ENCODE measurements at places on chromosomes 7 and 10.

DNA sequence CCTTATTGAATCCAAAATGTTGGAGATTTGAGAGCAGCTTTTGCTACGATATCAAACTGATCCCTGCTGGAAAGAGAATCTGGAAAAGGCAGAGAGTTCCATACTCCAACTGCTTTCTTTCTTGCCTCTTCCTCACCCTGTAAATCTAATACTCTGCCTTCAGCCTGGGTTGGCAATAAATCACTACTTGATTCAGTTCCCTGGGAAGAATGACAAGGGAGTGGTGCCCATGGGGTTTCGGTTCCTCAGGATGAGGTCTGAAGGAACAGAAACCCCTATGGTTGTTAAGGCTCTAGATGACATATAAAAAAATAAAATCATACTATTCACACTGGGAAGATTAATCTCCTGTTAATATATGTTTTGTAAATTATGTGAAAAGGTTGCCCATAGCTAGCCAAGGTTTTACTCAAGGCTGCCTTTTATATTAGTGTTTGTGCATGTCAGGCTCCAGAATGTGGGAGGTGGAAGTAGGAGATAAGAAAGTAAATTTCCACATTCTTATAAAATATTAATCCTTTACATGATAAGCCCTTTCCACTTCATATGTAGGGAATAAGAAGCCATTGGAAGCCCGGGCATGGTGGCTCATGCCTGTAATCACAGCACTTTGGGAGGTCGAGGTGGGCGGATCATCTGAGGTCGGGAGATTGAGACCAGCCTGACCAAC, 106.2 kb upstream of the CACNA2D1 start:
- DNase-seq = no peak

GRCh38 chr10:14758994-14759664, 15.6 kb downstream of the FAM107B start:
- DNase-seq = no peak

- DNase-seq = no peak
Measured at GRCh38 chr10:90378524-90379076, 479.2 kb downstream of the HTR7 start.

DNA sequence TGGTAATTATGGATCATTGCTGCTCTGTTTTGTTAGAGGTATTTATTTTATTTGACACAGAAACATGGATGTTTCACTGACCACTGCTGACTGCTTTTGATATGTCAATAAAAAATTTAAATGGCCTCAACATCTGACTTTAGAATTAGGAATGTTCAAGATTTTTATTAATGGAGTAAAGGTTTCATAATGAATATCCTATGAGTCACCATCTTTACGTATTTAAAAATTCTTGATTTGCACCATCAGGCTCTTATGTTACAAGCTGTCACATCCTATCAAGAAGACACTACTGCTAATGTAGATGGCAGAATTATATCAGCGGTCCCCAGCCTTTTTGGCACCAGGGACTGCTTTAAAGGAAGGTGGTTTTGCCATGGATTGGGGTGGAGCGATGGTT, 578.7 kb upstream of the NRP1 start:
- DNase-seq = no peak

GRCh38 chr10:50210876-50211275, 40.4 kb downstream of the ASAH2 start:
- no peak for DNase-seq

DNA sequence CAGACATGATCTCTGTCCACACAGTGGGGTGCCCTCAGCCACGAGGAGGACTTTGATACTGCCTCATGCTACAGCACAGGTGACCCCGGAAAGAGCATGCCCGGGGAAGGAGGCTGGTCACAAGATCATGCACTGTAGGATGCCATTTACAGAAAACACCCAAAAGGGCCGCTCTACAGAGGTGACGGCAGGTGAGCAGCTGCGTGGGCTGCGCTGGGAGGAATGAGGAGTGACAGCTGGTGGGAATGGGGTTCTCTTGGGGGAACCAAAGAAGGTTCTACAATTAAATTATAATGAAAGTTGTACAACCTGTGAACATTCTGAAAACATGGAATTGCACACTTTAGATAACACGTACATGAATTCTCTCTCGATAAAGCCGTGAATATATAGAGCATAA, 12.0 kb downstream of the INTS1 start:
- DNase-seq = no peak

- no peak for DNase-seq
Measured at GRCh38 chr10:124677293-124677699, 66.9 kb downstream of the FAM53B start.

DNA sequence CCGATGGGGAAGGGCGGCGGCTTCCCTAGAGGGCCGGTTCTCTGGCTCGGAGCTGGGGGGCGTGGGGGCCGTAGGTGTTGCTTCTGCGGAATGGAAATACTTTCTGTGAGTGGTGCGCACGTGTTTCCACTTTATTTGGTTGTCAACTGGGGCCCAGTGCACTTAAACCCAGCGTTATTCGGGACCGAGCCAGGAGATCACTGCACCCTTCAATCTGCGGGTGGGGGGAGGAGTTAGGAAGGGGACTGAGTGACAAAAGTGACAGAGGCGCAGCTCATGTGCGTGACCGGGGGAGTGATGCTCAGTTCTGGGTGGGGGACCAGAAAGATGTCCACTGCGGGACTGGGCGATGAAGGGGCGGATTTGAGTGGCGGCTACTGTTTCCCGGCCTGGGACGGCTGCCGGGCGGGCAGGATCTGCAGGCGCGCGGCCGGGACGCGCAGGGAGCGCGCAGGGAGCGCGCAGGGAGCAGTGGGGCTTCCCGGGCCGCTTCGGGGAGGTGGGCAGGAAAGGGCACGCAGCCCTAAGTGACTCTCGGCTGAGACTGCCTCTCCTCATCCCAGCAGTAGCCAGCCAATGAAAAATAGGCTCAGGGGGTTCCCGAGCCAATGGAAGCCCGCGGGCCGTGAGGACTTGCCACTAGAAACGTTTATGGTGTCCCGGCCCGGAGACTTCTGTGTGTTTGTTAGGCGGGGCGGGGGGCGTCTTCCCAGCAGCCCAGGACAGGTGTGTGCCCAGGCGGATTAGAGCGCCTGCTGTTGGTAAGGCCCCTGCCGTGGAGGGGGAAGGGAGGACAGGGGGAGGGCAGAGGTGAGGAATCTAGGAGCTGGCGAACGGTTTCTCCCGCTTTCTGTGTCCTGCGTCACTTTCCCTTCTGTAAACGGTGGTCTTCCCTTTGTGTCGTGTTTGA, 54.3 kb upstream of the KDM7A start:
- DNase-seq = peak; percentile 88

DNA sequence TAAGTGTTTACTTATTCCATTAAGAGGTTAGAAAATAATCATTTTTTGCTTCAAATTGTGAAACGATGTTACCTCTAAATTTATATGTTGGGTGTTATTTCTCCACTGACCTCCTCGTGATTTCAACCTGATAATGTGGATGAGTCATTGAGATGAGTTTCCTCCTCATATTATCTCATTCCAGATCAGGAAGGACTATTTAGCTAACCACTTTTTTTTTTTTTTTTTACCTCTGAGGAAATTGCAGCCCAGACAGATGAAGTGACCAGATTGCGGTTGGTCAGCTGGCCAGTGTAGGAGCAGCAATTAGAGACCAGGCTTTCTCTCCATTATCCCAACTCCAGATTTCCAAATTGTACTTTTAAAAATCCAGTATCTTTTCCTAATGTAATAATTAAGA, 248.7 kb downstream of the FZD1 start:
- DNase-seq = no peak

GRCh38 chr10:69839696-69840345, 38.1 kb downstream of the COL13A1 start:
- DNase-seq = no peak

DNA sequence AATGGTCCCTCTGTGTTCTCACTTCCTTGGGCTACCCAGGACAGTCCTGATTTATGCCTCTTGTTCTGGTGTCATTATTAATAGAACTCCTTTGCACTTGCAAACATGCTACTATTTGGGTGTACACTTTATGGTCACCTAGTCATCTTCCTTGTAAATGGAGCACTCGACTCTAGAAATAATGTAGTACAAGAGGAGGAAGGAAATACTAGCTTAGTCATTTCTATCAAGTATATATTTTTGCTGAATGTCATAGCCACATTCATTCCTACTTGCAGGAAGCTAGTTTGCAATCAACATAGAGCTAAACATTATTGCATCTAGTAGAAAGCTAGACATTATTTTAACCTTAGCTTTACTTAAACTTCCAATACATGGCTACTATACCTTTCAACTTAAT, 335.3 kb downstream of the MAGI2 start:
- DNase-seq = no peak

DNA sequence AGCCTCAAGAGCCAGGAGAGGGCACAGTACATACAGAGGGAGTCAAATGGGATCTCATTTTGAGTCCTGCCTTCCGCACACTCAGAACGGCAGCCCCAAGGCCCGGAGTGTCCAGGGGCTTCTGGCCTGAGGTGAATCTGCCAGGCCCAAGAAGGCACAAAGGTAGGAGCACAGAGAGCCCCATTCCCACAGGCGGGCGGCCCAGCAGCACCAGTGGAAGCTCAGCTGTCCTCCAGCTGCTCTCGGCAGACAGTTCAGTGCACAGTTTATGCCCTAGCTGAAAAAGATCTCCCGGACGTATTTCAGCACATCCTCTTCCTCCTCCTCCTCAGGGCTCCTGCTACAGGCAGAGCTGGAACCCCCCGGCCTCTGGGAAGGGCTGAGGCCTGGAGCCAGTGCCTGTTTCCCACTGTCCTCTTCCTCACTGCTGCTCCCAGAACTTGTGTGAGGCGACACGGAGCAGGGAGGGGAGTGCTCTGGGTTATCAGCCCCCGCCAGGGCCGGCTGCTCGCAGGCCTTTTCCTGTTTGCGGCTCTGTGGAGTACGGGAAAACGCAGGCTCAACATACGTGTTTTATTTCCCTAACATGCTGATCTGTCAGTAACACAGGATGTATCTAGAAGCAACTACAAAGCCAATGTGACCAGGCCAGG, 4.0 kb downstream of the CYREN start:
- DNase-seq = no peak

DNA sequence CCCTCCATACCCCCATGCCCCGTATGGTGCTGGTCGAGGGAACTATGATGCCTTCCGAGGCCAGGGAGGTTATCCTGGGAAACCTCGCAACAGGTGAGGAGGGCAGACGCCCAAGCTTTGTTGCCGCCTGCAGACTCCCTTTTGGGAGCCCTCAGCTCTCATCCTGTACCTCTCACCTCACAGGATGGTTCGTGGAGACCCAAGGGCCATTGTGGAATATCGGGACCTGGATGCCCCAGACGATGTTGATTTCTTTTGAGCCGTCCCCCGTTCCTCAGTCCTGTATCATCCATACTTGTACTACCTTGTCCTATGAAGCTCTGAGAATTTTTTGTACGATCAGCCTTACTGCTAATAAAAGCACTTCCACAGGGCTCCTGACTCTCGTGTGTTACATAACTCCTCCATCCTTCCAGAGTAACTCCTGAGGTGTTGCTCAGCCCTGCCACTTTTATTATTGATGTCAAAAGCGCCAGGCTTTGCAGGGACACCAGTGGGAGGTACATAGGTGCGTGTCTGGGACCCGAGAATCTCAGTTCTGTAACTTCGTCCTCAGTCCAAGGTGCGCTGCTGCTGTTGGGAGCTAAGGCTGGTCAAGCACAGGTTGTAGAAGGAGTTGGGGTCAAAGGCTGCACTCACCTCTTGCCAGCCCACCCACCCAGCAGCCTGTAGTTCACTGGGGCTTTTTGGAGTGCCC, 1.1 kb downstream of the UFSP1 start:
- no peak for DNase-seq

DNA sequence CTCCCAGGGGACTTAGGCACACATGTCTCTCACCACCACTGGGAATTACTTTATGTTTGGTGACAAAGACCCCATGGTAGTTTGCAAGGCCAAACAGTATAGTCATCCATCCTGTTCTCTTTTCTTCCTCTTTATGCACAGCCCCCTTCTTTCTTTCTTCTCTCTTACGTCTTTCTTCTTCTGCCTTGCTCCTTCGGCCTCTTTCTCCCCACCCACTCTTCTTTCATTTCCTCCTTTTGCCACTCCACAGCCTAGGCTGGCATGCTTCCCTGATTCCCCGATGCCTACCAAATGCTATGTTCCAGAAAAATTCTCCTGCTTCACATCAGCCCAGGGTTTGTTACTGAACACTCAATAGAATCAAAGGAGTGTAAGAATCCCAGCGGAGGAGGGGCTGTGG, 62.4 kb upstream of the MKLN1 start:
- no peak for DNase-seq

DNA sequence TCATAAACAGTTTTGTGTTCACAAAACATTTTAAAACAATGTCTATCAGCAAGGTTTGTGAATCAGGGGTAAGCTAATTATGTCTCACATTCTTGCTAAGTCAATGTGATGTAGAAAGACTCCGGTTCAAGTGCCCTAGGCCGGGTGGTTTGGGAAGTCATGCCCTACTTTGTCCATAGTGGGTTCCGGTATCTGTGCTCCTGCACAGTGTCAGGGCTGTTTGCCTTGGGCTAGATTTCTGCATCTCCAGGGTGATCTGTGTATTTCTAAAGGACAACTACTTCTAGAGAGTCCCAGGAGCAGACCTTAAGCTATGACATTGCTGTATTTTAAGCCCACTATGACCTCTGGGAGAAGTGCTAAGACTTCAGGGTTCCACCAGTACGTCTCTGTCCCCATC, 504.1 kb downstream of the PLXNA4 start:
- DNase-seq = no peak

DNA sequence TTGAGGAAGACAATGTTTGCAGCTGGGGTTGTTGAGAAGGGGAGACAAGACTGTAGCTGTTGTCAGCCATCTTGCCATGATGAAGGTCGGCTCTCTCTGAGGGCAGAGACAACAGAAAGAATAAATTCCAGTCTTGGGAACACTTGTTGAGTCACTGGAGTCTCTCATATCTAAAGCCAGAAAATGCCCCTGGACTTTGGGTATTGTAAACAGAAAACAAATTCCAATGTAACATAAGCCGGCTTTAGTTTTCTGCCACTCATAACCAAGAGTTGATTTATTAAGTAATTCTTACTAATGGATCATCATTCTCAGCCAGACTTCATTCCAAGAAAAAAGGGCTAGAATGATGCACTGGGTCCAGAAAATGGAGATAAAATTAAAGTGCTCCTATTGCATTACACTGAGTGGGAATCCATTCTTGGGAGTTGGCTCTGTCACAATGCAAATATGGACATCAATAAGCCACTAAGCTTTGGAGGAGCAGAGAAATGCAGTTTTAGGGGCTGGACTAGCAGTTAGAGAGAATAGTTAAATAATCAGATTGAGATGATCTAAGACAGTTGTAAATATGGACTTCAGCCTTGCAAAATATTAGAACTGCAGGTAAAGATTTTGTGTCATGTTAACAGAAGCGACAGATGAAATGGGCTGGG, 78.9 kb downstream of the ADAM12 start:
- no peak for DNase-seq
